NCI-H345 (cell line): ENCODE measurements at places on chromosomes 12 and 14.

DNA sequence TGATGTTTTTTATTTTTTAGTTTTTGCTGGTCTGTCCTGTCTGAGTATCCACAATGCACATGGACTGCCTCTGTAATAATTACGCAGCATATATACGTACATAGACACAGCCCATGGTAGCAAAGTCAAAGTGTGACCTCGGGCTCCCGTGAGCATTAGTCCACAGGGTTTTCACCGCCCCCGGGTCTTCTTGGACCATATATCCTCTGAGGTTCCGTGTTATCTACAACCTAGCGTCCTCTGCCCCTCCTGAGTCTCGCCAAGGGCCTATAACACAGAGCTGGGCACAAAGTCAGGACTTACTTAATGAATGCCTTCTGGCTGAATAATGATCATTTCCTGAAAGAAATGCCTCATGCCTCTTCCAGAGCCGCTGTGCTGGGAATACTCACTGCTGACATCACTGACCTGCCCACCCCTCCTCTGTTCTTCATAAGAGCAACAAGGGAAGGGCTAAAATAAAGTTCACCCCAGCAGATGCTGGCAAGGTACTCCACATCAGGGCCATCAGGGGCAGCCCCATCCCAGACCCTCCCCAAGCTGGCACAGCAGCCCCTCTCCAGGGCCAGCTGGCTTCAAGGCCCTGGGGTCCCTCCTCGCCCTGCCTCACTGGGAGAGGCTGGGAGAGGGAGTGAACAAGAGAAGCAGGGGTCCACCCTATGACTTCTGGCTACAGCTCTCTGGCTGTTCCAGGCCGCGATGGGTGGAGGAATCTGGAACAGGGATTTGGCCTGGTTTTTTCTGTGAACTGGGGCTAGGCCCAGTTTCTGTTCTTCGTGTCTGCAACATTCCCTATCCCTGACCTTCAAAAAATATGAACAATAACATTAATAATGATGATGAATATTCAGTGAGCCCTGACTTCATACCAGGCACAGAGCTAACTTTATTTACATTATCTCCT is 7.9 kb downstream of the HDAC7 start:
- no peak for DNase-seq

GRCh38 chr14:92686411-92686899 is 62.0 kb downstream of the LGMN start:
- no peak for DNase-seq

- no peak for DNase-seq
Observed at GRCh38 chr12:25769082-25769945, 189.2 kb upstream of the RASSF8 start.

GRCh38 chr14:61524211-61524806 is 171.0 kb upstream of the HIF1A start:
- DNase-seq = peak; percentile 48

GRCh38 chr14:97624985-97625384 is 827.8 kb downstream of the VRK1 start:
- no peak for DNase-seq

DNA sequence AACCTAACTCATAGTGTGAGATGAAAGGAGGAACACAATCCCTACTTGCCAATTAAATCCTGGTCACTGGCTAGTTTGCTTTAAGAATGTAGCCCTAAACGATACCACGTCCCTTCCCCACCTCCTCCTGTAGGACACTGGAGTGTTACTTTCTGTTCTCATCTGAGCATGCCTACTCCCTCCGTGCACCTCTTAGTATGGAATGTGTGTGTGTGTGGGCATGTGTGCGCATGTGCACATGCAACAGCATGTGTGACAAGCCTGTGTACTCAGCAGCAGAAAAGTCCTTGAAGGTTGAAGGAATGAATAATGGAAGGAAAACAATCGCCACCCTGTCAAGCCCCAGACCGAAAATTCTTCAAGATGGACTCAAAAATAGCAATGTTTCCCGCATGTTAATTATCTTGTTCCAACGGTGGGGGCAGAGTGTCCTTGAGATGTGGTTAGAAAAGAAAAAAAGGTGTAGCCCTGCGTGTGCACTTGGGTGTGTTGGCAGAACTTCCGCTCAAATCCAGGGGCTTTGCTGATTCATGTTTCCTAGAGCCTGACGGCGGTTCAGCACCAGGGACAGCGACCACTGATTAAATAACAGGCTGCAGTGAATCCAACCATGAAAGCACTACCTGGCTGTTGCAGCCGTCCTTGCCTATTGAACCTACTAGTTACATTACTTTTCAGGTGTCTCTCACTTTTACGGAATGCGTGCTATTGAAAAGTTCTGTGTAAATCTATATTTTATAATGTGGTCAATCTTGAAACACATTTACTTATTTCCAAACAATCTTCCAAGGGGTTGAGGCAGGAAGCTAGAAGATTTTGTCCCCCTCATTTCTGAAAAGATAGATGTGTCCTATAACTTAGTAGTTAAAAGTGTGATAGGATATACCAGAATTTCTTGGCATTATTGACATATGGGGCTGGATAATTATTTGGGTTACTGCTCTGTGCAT is 79.8 kb downstream of the SRRM4 start:
- peak; percentile 43 for DNase-seq

DNA sequence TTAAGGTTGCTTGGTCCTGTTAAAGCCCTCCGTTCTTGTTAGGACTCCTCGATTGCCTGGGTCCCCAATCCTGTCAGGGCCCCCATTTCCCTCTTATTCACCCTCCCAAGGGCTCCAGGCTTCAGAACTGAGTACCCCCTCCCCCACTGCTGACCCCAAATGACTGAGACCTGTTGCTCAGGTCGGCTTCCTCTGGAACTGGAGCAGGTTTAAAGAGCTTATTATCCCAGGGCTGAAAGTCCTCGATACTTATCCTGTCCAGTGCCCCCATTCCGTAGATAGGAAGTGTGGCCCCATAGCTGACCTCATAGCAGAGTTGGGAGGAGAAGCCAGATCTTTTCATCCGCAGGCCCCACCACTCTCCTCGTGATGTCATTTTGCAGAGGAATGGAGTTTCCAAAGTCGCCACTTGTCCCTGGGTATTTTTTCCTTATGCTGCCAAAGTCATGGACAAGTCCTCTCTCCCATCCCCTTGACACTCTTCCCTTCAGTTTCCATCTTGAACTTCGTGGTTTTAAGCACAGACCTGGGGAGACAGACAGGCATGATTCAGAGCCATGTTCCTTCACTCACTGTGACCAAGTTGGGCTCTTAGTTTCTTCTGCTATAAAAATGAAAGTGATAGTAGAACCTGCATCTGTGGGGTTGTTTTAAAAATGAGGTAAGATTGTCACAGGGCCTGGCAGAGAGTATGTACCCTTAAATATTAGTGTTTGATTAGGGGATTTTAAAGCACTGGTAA is 1.2 kb downstream of the USP30 start:
- no peak for DNase-seq

GRCh38 chr14:90576581-90576980 is 179.8 kb downstream of the CALM1 start:
- no peak for DNase-seq

DNA sequence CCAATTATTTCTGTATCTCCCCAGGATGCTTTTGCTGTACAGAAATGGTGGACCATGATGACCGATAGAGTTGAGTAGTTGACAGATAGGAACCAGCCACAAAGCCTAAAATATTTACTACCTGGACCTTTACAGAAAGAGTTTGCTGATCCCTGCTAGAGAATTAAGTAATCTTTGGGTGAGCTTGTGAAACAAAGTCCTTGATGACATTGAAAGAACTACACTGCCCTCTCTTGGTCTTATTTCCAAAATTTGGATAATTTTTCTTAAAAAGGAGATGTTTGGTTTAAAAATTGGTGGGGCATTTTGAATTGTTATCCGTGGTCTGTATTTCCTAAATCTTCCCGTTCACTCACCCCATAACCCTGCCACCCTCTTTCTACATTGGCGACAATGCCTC is 13.7 kb upstream of the TCTN1 start:
- peak; percentile 1 for DNase-seq

DNA sequence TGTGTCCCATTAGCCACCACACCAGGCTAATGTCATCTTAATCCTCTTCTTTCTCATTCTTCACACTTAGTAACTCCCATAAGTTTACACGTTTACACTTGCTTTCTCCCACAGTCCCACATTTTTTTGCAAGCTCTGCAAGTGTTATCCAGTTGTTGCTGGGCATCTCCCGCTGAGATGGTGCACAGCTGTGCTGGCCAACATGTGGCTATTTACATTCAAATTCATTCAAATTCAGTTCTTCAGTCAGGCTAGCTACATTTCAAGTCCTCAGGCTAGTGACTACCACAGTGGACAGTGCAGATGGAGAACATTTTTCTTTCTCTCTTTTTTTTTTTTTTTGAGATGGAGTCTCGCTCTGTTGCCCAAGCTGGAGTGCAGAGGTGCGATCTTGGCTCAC is 9.8 kb upstream of the TEAD4 start:
- DNase-seq = no peak

DNA sequence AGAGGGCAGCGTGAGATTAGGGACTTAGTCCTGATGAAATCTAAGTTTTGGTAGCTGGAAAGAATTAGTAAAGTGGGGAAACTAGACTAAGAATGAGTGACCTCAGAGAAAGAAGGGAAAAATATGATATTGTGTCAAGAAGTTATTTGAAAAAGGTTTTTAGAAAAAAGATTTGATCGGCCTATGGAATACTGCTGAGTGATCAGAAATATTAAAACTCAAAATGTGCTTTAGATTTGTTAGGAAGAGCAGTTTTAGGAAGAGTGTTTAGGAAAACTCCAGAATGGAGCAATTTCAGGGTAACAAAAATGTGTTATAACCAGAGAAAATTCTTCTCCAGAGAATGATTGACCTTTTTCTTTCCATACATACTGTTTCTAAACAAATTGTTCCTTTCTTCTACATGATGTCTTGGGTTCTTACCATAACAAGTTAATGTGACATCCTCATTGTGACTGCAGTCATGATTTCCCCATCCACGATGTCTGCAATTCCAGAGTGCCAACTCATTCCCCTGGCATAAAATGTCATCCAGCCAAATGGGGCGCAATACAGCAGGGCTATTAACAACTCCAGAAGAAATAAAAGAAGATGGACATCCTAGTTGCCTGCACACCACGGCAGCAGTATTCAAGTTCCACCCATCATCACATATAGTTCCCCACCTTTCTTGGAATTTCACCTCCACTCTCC is 11.8 kb downstream of the CD163L1 start:
- DNase-seq = no peak

- no peak for DNase-seq
Observed at GRCh38 chr12:43692064-43692463, 66.5 kb downstream of the PUS7L start.

- no peak for DNase-seq
Observed at GRCh38 chr12:123767613-123768012, 5.5 kb downstream of the DNAH10 start.

DNA sequence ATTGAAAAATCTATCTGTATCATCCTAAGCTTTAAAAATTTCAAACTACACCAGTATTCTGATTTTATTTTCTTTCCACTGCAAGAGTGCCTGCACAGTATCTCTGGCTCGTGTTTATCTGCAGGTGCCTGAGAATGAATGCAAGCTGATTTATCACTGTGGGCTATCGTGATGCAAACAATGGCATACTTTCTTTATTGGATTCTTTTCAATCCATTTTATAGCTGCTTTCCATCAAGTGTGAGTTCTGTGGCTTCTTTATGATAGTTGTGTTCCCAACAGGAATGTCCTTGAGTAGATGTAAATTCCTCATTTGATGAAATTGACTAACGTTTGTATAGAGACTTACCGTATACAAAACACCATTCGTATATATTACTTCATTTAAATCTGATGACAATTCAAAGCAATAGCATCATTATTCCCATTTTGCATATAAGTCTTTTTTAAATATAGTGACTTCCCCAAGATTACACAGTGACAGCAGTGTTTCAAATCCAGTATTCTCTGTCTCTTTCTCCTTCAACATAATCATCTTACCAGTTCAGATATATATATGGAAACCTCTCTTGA is 160.3 kb upstream of the ABCD2 start:
- DNase-seq = no peak

- no peak for DNase-seq
Observed at GRCh38 chr12:124338448-124338847, 43.6 kb downstream of the RFLNA start.

- no peak for DNase-seq
Observed at GRCh38 chr14:58772794-58773620, 135.2 kb downstream of the DACT1 start.

GRCh38 chr14:29926701-29927375 is 809 bp downstream of the PRKD1 start:
- peak; percentile 57 for DNase-seq

GRCh38 chr14:33534632-33535031 is 416.2 kb downstream of the EGLN3 start:
- no peak for DNase-seq

DNA sequence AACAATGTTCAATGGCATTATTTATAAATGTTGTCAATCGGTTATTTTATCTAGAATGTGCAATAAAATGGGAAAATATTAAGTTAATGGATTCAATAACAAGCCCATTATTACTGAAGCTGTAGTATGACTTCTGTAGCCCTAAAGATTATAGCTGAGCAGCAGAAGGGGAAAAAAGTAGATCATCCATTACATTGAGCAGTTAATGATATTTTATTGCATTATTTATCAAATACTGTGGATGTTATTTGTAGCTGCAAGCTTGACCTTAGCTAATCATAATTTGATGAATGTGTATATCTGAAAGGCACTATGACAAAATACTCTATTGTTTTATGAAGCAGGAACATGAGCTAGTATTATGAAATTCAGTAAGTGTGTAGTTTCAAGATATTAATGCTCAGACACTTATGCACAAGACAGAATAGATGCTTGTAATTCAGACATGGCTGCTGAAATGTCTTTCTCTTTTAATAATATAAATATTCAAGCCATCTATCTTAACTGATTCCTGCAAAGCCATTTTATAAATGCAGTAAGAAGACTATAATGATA is 131.5 kb upstream of the MGAT4C start:
- no peak for DNase-seq

- no peak for DNase-seq
Observed at GRCh38 chr12:54936736-54937135, 47.8 kb downstream of the TESPA1 start.

- DNase-seq = no peak
Observed at GRCh38 chr12:44313188-44313587, 477.3 kb downstream of the TMEM117 start.

GRCh38 chr12:43273467-43273866 is 278.5 kb downstream of the ADAMTS20 start:
- DNase-seq = no peak
